ENCODE measurements at places on chromosomes 4 and X.
A peak's percentile ranks its signal among the peaks of the same experiment; 100 is the strongest.

GRCh38 chrX:151675121-151675746, 20.0 kb upstream of the PRRG3 start:
- no peak for DNase-seq

DNA sequence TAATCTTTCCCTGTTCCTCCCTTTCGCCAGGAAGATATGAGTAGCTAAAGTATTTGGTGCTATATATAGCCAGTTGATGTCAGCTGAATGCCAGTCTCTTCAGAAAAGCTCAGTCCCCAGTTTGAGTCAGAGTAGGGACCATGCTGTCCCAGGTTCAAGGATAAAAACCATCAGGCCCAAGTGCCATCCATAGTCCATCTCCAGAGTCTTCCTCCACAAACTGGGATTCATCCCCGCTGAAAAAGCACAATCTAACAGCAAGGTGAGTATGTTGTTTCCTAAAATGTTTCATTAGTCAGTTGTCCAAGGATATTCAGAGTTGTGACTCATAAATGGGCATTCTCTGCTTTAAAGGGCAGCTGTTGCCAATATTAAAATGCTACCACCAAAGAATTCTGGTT, at the start of gene MYOZ2:
TSS of gene MYOZ2 (plus strand) at position 112 of the 401 bp plus-strand sequence. CDS start 694 bp downstream, outside the sequence.
- DNase-seq: no peak

DNA sequence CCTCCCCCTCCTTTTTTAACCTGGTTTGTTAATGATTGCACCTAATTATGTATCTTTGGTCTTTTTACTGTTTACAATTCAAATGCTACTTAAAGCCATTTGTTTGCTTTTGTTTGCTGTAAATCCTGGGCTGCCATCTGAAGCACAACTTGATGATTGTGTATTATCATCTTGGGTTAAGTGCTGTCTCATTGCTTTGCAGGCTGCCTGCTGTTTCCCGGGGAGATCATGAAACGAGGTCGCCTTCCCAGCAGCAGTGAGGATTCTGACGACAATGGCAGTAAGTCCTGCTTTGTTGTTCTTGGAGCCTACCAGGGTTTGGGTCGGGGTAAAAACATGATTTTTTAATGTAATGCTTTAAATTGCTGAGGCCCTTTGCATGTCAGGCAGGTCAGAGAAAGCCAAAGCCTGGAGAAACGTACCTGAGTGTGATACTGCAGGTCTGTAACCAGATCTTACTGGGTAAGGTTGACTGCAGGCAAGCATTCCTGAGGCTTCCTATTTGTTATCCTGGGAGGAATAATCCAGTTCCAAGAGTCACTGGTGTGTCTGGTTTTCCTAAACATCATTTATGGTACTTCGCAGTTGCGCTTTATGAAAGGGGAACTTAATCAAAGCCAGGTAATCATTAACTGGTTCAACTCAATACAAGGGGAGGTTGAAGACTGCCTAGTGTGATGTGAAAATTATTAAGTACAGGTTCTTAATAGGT, 22.2 kb downstream of the JADE1 start:
- DNase-seq: no peak

DNA sequence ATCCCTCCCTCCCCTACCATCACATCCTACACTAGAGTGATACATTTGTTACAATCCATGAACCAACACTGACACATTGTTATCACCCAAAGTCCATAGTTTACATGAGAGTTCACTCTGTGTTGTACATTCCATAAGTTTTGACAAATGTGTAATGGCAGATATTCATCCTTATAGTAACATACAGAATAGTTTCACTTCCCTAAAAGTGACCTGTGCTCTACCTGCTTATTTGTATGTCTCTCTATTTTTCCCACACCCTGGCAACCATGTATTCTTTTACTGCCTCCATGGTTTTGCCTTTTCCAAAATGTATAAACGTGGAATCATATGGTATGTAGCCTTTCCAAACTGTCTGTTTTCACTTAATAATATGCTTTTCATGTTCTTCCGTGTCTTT, 42.2 kb upstream of the HPGD start:
- DNase-seq: no peak

GRCh38 chrX:125132274-125132673, 187.4 kb upstream of the TEX13C start:
- no peak for DNase-seq

DNA sequence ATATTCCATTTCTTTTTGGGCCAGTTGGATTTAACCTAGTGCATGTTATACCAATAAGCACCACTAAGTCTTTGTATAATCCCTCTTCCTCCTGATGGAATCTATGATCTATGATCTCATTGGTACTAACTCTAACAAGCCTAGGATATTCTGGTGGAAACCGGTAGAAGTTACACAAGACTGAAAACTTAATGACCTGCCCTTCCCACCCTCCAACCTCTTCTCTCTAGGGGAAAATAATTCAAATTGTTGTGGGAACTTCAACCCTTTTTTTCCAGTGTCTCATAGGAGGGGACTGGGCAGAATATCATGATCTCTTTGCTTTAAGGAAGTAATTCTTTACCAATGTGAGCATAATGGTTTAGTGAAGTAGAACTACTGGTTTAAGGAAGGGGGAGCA, 289.5 kb upstream of the BOD1L1 start:
- no peak for DNase-seq

GRCh38 chr4:76960014-76960413, 10.5 kb downstream of the SEPTIN11 start:
- no peak for DNase-seq

GRCh38 chr4:72326692-72327632, 242.1 kb downstream of the ADAMTS3 start:
- DNase-seq: no peak

DNA sequence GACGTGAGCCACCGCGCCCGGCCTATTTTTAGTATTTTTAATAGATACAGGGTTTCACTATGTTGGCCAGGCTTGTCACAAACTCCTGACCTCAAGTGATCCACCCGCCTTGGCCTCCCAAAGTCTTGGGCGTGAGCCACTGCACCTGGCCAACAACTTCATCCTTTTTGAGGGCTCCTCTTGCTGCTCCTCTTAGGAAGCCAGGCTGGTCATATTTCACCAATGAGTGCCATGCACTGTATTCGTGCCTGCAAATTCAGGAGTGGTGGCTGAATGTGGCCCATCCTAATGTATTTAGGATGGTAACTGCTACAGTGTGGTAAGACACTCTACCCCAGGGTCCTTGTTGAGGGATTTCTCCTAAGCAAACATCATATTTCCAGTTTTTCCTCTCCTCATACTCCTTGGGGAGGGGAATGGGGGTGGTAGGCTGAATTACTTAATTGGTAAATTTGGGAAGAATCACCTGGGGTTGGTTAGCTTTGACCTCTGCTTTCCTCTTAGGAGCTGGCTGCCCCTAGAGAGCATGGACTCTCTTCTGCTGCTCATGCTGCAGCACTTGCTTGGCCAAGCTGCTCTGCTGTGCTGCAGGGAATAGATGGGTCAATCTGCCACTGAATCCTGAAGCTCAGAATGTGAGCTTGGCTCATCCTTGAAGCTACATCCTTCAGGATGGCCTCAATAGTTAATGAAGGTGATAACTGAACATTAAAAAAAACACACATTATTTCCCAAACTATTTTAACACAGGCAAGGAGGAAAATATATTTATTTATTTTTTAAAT, 167.4 kb downstream of the HS3ST1 start:
- DNase-seq: no peak

DNA sequence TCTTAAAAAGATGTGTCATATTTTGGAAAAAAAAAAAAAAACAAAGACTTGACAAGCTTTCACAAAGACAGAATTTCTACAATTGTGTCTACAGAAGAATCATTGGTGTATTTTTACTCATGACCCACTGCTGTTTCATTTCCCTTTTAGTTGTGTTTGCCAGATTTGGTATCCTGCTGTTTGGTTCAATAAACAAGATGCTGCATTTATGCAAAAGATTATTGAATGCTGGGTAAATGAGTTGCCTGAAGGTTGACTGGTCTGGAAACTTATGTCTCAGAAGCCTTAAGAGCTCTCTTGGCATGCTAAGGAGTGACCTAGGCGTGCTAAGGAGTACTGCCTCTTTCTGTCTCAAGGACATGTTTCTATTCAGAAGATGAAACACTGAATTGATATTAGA, 64.9 kb upstream of the NPY2R start:
- no peak for DNase-seq

GRCh38 chr4:56723201-56723605, 42.1 kb upstream of the HOPX start:
- peak; percentile 44 for DNase-seq

DNA sequence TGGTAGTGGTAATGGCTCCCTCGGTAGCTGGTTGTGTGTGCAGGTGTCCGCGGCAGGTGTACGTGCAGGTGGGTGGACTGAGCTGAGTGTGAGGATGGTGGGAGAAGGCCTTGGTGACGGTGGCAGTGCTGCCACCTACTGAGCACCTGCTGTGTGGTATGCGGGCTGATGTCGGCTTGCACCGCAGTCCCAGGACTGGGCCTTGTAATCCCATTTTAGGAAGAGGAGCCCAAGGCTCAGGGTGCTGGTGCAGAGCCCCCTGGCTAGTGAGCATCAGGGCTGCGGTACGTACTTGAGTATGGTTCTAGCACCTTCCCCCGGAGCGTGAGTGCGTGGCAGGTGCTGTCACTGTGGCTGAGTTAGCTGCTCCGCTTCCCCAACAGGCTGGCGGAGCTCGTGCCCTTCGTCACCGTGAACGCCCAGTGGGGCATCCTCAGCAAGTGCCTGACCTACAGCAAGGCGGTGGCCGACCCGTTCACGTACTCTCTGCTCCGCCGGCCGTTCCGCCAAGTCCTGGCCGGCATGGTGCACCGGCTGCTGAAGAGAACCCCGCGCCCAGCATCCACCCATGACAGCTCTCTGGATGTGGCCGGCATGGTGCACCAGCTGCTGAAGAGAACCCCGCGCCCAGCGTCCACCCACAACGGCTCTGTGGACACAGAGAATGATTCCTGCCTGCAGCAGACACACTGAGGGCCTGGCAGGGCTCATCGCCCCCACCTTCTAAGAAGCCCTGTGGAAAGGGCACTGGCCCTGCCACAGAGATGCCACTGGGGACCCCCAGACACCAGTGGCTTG, 5.7 kb upstream of the CPZ start:
- DNase-seq: no peak

DNA sequence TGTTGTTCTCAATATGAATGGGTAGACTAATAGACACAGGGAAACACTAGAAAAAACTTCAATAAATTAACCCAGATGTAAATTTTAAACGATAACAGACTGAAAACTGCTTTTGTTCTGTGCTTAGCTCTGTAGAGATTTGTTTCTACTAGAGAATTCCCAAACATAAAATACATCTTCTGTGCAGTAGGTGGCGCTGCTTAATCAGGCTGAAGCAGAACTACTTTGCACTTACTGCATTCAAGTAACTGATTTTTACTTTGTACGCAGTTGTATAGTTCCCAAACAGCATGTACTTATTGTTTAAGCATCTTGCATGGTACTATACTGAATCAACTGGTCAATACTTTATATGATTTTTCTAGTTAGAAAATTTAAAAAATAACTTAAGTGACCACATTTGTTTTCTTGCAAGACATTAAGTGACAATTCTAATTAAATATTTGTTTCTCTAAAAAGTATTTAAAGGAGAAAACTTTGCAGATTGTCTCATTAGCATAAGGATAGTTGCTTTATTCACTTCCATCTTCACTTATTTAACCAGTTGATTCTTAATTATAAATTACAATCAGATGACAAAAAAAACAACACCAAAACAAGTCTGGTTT, 490.6 kb downstream of the IL15 start:
- DNase-seq: peak; percentile 35

DNA sequence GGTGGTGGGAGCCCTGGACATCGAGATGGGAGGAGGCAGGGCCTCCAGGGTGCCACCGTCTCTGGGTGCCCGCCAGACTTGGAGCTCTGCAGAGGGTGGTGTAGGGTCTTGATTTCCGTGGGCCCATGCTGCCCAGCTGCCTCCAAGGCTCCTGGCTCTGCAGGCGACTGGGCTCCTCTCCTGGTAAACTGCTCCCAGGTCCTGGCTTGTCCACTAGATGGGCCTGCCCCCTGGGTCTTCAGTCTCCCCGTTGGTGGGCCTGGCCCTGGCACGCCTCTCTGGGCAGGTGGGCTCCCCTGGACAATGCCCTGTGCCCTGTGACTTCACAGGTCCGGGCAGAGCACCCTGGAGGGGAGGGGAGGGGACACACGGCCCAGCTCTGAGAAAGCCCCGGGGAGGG, 7.7 kb downstream of the FGFR3 start:
- DNase-seq: no peak

DNA sequence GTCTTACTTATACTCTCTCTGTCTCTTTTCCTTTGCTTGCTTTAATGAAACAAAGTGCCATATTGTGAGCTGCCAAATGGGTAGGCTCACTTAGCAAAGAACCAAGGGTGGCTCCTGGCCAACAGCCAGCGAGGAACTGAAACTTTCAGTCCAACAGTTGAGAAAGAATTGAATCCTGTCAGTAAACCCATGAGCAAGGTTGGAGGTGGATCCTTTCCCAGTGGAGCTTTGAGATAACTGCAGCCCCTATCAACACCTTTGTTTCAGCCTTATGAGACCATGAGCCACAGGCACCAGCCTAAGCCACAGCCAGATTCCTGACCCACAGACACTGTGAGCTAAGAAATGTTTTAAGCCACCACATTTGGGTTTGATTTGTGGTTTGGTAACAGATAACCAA, 362.2 kb downstream of the PDGFC start:
- DNase-seq: no peak

- DNase-seq: no peak
Measured at GRCh38 chrX:41602816-41603345, 85.9 kb upstream of the GPR34 start.

DNA sequence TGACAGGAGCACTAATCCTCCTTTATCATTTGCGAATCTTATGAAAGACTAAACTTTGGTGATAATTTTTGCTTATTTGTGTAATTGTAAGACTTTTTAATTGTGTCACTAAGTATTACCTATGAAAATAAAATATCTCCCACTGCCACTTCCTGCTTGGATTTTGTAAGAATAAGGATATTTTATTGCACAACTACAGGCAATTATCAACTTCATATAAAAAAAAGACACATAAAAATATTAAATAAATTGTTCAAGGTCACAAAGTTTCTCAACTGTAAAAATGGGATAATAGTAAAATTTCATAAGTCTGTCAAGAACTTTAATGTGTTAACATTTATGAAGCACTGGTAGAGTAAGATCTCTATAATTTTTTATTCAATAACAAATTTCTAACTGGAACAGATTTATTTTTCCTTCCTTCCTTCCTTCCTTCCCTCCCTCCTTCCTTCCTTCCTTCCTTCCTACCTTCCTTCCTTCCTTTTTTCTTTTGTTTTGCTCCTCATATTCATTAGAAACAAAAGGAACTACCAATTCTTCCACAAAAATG, 527.6 kb upstream of the FAM47C start:
- no peak for DNase-seq

GRCh38 chr4:122959981-122960610, 37.7 kb upstream of the NUDT6 start:
- no peak for DNase-seq

GRCh38 chr4:75612306-75612705, 18.0 kb downstream of the CDKL2 start:
- DNase-seq: no peak

DNA sequence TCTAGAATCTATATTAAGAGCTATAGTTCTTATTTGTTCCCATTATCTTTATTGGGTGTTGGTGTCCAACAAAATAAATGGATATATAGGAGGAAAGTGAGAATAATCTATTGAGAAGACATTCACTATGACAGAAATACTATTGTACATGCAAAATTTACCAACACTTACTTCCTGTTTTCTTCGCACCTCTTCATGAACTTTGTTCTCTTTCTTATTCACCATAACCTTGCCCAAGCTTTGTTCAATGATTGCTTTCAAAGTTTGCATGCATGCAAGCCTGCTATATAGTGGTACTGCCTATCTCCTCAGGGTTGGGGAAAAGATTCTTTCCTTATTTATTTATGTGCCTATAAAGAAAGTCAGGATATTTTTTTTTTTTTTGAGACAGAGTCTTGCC, 176.4 kb upstream of the JADE1 start:
- DNase-seq: no peak
